ENCODE measurements at places on chromosomes 4 and X. TPM values are rescaled to one million over a fixed set of nuclear protein-coding genes. Genes with fewer than 3 reads are reported as not detected.

Gene ITGB1BP2
- 2.1 TPM for total RNA-seq

Gene CSN1S1
- total RNA-seq = not detected

Gene ETDA
- total RNA-seq = not detected

Gene ERCC6L
- total RNA-seq = 1.2 TPM

Gene ADH1A
- not detected for total RNA-seq

Gene CD40LG
- total RNA-seq = not detected

Gene GPR173
- total RNA-seq = 2.4 TPM

Gene NR3C2
- total RNA-seq = 5.2 TPM

Gene TLR7
- not detected for total RNA-seq

Gene UGT2B17
- not detected for total RNA-seq

Gene MAGEA8
- not detected for total RNA-seq

Gene SPRY1
- 22.0 TPM for total RNA-seq

Gene HTR2C
- not detected for total RNA-seq

Gene JCHAIN
- not detected for total RNA-seq

Gene TENM3
- 40.3 TPM for total RNA-seq

Gene MYOZ2
- total RNA-seq = 0.10 TPM

Gene IRS4
- not detected for total RNA-seq
